Activated CD4-positive, alpha-beta T cell treated with anti-CD3 and anti-CD28 coated beads, Interleukin-2, Interleukin-6, amounts not matched to agents 100 ng/mL and 50 ng/mL, durations not matched to agents 16 hours and 8 hours (primary cell): ENCODE measurements at places on chromosomes 7 and 10.

DNA sequence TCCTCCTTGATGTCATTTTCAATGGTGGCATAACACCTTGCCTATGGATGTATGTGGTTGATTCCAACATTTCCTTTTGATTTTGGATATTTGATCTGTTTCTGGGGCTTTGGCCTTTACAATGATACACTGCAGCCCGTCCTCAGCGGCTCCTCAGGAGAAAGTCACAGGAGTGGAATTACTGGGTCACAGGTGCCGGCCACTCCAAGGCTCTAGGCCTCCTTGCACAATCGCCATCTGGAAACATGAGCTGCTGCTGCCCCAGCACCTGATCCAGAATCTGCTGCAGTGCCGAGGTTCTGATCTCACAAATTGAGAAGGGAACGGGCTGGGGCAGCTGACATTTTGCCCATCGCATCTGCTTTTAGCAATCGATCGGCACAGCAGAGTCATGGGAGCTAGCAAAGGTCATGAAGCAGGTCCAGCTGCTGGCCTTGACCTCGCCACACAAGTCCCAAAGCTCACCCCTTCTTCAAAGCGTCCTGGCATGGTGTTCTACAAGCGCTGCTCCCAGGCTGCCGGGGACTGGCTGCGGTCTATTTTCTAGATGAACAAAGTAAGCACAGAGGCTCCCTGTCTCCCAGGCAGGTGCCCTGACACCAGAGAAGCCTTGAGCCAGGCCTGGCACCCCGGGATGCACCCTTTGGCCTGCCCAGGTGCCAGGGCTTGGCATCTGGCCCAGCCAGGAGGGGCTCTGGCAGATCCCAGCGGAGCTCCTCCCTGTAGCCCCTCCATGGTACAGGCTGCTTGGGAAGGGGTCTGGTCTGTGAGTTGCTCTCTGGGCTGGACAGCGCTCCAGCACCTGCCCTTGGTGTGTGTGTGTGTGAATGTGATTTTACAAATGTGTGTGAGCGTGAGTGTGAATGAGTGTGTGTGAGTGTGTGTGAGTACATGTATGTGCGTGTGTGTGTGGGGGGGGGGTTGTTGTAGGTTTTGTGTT, 201.8 kb downstream of the GLRX3 start:
- no peak for DNase-seq

DNA sequence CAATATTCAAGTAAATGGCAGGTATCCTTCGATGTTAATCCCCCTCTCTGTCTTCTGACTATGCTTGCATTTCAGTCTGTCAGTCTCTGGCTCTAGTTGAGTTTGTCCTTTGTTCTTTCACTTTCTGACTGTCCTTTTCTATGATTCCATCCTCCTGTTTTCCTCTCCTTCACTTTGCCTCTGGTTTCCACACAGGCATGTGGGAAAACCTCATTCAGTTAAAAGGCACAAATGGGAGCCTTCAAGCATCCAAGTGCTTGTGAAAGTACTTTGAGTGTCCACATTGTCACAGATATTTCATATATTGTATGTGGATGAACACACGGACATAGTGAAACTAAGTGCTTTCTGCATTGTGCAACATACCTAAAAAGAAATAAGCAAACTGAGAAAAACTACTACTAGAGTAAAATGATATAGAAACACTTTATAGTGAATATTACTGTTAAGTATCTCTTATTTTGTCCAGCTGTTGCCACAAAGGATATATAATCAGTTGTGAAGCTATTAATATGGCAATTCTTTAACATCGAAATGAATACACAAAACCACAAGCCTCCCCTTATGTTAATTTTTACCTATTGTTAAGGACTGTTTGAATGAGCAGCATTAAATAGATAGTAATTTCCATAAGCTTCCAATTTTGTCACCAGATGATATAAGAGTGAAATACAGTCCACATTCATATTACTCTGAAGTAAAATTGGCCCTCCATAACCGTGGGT, 71.7 kb downstream of the NRBF2 start:
- DNase-seq, result no peak

DNA sequence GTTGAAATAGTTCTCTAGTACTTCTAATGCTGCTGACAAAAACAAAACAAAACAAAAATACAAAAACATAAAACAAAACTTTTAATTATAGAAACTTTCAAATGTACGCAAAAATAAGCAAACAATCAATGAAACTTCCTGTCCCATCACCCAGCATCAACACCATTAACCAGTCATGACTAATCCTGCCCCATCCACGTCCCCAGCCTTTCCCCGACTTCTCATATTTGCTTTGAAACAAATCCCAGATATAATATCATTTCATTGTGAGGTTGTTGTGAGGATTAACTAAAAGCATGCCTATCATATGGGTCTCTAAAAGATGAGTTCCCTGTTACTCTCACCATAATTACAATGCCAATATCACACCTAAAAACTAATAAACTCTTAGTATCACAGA, 55.7 kb downstream of the CSTF2T start:
- no peak for DNase-seq

GRCh38 chr10:14483417-14483816, 152.7 kb upstream of the FRMD4A start:
- no peak for DNase-seq

DNA sequence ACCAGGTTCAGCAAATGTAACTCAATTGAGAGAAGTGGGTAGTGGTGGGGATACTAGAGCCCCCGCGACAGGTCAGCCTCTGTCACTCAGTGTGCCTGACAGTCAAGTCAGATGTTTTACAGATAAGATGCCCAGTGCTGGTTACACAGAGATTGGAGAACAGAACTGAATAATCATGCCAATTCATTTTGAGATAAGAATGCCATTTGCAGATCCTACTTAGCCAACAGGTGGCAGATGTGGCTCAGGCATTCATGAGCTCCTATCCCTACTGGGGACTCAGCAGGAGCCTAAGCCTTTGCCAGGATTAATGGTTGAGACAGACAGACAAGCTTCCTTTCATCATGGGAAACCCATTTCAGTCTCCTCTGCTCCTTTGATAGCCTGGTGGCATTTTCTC, 137.8 kb downstream of the MAPK8 start:
- no peak for DNase-seq

GRCh38 chr7:132709971-132710567, 133.8 kb upstream of the PLXNA4 start:
- peak; percentile 9 for DNase-seq
